ENCODE measurements at places on chromosomes 1 and 21. TPM values are rescaled to one million over a fixed set of nuclear protein-coding genes. Genes with fewer than 3 reads are reported as not detected.
A peak's percentile ranks its signal among the peaks of the same experiment; 100 is the strongest.

DNA sequence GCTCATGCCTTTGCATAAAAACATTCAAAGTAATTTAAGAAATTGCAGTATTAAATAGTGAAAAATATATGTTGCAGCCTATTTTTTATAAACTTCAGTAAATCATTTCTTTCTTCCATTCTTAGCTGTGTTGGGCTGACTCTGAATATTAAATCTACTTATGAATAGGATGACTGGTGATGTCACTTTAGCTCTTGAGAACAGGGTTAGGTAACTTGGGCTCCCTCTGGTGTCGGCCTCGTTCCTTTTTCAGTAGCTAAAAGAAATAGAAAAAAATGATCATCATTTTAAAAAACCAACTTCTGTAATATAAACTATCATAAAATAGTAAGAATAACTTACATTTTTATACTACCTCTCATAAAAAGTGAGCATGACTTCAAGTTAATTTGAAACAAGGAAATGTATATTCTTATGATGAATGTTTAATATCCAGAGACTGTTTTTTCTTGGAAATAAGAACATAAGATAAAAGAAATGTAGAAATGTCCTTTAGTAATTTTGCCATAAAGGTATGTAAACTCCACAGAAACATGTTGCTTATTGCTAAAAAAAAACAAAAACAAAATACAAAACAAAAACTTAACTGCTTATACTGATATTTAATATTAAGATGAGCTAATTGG lies 26.8 kb upstream of the NCAM2 start:
- H3K4me3 ChIP-seq: no peak overlapping the region
- no peaks in the 10 kb centered on the region for H3K27me3 ChIP-seq
- H3K27ac ChIP-seq: no peak overlapping the region
- no peaks in the 10 kb centered on the region for H3K4me1 ChIP-seq

DNA sequence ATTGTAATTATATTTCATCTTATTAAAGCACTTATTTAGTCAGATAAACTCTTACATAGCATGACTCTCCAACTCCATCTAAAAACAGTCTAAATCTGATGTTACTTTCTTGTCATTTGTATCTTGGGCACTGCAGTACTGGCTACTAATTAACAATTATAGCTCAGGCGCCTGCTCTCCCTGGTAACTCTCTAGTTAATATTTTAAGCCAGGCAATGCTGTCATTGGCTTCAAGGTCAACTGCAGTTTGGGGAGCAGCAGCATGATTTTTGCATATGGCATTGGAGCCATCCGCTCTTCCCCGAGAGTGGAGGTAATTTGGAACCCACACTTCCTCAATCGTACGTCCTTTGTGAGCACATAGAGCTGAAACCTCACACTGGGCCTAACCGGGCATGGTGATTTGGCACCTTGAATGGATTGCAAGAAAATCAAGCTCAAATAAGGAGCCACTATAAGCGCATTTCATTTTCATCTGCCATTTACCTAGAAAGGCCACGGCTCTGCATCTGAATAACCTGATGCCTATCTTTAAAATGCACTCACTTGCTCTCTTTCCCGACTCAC lies 187.7 kb downstream of the KAZN start:
- H3K36me3 ChIP-seq: no peaks in the 10 kb centered on the region
- H3K4me3 ChIP-seq: no peak overlapping the region
- peaks cover 6% of the 10 kb centered on the region for H3K4me1 ChIP-seq

GRCh38 chr1:28971980-28972771 lies 57.8 kb downstream of the EPB41 start:
- H3K27me3 ChIP-seq: no peaks in the 10 kb centered on the region
- no peak overlapping the region for H3K4me3 ChIP-seq
- peaks cover 10% of the 10 kb centered on the region for H3K4me1 ChIP-seq
- peak overlapping the region; percentile 42 for H3K27ac ChIP-seq
- peak; percentile 61 for DNase-seq

IFI44 gene
- 1.8 TPM for total RNA-seq
